ENCODE measurements at places on chromosomes 12 and 14. TPM values are rescaled to one million over a fixed set of nuclear protein-coding genes. Genes with fewer than 3 reads are reported as not detected.

DNA sequence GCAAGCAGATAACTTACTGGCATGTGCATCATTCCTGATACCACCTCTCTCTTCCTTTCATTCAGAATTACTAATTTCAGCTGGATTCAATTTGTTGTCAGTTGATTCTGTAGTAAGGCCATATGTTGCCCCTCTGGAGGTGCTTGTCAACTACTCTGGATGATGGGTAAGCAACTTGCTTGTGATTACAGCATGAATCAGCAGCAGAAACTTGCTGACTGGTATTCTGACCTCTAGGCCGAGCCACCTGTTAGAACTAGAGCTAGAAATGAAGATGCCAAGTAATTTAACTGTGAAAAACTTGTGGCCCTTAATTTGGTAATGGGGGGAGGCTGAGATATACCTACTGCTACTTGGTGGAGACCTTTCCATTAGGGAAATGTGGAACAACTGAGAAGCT lies 5.1 kb downstream of the RNF10 start:
- no peak for DNase-seq

GRCh38 chr12:88790231-88790630 lies 210.0 kb upstream of the KITLG start:
- DNase-seq, result no peak

GRCh38 chr14:29953501-29953900 lies 25.9 kb upstream of the PRKD1 start:
- no peak for DNase-seq

The KLHL33 gene
- 0.19 TPM for total RNA-seq

DNA sequence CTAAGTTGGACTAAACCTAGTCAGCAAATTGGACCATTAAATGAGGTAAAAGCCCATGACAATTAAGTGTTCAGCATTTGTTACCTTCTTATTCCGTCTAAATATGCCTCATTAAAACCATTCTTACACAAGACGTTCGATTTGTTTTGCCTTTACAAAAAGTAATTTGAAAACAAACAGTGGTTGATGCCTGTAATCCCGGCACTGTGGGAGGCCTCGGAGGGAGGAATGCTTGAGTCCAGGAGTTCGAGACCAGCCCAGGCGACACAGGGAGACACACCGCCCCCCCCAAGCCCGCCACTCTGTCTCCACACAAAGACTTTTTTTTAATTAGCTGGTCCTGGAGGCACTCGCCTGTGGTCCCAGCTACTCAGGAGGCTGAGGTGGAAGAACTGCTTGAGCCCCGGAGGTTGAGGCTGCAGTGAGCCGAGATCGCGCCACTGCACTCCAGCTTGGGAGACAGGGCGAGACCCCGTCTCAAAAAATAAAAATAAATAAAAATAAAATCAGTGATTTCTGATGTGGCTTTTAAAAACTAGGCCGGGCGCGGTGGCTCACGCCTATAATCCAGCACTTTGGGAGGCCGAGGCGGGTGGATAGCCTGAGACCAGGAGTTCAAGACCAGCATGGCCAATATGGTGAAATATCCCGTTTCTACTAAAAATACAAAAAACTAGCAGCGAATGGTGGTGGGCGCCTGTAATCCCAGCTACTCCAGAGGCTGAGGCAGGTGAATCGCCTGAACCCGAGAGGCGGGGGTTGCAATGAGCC lies 856 bp upstream of the EIF4B start:
- no peak for DNase-seq

The ZC2HC1C gene
- total RNA-seq, result not detected

- DNase-seq, result no peak
Measured at GRCh38 chr12:70244409-70244808, 1.2 kb downstream of the CNOT2 start.

DNA sequence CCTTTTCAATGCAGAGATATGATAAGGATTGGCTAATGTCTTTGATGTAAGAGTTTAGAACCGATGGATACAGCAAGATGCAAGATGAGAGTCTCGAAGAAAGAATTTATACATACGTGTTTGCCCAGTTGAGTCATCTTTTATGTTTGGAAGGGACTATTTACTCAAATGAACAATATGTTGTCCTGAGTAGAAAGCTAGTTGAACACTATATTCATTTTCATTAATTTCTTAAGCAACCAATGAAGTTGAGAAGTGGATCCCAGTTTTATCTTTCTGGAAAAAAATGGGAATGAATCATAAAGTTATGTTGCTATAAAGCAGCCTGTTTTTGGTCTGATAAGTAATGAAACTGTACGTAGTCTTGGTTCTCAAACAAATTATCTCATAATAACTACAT lies 1431.7 kb upstream of the FLRT2 start:
- DNase-seq, result no peak

The NEMP1 gene
- total RNA-seq, result 7.4 TPM

DNA sequence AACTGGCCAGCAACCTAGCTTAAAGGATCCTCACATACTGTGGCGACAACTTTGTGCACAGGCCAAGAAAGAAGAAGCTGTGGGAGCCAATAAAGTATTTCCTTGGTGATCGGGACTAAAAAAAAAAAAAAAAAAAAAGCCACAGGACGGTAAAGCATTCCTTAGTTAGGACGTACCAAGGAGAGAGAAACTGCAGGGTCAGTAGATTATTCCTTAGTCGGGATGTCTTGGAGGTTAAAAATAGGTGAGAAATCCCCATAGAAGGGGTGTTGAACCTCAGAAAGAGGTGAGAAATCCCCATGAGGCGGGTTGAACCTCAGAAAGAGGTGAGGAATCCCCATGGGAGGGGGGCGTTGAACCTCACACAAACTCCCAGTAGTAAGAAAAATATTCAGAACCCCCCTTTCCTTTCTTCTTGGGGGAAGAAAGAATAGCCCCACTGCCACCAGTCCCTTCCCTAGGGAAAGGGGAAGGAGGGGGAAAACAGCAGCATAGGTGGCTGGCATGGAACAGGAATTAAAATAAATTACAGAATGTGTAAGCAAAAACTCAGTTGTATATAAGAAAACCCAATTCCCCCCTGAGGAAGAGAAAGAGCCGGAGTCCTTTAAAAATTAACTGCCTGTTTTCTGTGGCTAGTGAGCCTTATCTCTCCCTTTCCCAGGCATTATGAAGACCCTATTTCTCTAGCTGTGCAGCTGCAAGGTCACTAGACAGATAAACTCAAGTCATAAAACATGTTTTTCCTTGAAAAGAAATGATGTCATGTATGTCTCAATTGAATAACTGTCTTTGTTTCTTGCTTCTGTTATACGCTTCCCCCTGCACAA lies 26.8 kb downstream of the KLRK1 start:
- no peak for DNase-seq

DNA sequence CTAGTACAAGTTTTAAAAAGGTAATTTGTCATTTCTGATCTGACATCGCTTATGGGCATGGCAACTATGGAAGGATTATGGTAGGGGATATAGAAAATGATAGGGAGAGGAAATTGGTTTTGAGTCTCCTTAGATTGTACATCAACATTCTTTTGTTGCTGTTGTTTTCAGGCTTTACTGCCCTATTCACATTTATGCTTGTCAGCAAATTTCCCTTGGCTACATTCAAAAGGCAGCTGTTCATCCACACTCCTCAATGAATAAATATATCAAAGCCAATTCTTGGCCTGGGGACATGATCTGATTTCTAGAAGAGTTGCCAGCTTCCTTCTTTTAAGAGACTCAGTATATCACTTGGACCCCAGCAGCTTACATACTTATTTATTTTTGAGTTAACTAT lies 283.4 kb downstream of the CEP128 start:
- no peak for DNase-seq

DNA sequence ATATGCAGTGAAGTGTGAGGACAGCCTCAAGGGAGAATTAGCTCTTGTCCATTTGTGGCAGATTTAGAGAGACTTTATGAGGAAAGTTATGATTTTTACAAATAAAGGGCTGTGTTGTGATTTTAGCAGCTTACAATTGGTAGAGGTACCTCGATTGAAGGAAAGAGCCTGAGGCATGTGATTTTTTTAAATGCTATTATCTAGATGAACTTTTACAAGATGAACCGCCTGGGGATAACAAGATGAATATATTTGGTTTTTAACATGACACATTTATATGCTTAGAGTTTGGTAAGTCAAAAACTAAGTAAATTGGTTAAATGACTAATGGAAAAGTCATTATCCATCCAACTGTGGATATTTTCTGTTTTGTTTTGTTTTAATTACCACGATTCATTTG lies 52.6 kb downstream of the AEBP2 start:
- no peak for DNase-seq

DNA sequence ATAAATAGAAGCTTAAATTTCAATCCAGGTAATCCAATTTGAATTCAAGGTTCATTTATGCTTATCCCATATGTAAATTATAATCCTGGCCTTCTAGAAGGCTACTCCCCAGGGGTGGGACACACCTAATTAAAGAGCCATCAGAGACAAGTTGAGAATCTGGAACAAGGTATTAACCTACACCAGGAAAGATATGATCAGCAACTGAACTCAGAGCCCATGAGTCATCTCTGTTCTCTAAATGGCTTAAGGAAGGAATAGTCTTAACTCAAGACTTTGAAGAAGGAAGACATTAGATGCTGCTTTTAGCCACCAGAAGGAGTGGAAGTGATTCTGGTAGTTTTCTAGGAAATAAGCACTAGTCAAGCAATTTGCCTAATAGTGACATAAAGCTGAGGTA lies 88.0 kb downstream of the KIF21A start:
- DNase-seq, result no peak

The KRT6C gene
- not detected for total RNA-seq

DNA sequence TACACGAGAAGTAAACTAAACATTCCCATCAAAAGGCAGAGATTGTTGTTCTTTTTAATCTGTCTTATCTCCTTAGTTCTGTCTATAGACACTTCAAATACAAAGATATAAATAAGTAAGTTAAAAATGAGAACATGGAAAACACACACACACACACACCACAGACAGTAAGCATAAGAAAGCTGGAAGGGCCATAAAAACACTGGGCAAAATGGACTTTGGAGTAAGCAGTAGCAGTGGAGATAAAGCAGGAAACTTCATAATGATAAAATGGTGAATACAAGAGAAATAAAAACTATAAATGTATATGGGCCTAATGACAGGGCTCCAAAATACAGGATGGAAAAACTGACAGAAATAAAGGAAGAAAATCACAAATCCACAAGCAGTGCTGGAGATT lies 32.6 kb downstream of the KICS2 start:
- DNase-seq, result no peak

The PPM1H gene
- not detected for total RNA-seq

Measured in CD8-positive, alpha-beta T cell (primary cell).